ENCODE measurements at places on chromosomes 6 and 20.

DNA sequence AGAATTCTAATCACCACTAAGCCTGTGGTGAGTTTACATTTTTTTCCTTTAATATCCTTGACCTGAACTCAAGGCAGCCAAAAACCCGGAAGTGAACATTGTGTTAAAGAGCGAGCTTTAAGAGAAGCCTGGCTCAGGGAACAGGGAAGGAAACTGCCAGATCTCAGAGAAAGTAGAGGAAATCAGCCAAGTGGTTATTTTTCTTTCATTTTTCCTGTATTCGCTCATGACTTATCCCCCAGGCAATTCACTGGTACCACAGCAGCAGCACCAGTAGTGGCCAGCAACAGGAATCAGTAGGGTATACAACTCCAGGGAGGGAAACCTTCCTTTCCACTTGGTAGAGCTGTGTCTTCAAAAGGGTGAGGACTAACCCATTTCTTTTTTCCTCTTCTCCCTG lies 89.6 kb upstream of the HMGCLL1 start:
- no peak for DNase-seq

DNA sequence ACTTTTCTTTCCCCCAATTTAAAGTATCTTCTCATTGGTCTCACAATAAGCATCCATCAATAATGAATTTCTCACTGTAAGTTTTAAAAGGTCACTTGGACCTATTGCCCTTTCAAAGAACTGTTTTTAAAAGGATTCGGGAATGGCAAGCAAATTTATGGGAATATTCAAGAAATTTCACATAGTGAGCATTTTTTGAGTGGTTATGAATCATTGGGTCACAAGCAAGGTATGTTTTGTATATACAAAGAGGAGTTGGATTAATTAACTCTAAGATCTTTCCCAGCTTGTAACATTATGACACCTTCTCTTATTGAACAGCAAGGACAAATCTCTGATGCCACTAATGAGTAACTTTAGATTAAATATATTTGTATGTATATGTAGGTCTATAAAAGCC lies 165.0 kb downstream of the MOXD1 start:
- peak; percentile 87 for DNase-seq

DNA sequence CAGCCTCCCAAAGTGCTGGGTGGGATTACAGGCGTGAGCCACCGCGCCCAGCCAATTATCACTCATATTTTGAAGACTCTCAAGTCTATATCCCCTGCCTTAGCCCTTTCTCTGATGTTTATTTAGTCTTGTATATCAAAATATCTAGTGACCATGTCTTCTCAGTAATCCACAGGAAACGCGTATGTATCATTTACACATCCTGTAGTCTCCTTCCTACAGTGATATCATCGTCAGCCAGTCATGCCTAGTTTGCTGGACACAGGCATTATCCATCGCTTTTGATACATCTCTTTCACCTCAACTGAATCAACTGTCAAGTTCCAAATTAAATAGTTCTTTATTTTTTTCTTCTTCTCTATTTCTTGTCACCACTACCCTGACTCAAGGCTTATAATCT lies 223.7 kb downstream of the NKAIN2 start:
- no peak for DNase-seq

- no peak for DNase-seq
Measured at GRCh38 chr20:47605673-47606413, 104.2 kb downstream of the NCOA3 start.

DNA sequence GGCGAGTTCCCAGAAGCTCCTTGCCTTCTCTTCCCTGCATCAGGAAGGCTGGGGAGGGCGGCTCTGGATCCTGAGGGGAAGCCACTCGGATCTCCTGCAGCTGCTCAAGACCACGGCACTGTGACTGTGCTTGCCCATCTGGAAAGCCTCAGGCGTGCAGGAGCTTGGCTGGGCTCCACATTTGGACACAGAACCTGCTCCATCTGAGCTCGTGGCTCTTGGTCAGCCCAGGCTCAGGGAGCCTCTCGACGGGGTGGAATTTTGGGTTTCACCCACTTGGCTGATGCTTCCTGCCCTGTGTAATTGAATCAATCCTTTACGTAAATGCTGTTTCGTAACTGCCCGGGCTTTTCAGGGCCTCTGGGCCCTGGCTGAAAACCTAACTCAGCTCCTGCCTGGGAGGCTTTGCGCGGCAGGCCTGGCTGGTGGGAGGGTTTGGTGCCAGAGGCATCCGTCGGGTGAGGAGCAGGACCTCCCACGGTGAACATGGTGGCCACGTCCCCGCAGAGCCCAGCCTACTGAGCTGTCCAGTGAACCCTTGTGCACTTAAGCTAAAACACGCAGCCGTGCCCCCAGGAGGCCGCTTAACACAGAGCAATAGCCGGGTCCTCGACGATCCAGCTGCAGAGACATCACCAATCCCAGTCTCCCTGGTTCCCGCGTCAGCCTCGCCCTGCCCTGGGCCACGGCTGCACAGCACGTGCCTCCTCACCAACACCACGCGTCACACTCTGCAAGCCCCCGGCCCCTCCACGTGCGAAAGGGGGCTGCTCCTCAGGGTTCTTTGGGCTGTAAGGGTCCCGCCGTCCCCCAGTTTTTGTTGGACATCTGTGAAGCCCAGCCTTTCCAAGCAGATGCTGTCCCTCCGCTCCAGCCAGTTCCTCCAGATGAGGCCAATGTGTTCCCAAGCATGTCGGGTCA lies 241.0 kb downstream of the DLL1 start:
- DNase-seq: no peak

DNA sequence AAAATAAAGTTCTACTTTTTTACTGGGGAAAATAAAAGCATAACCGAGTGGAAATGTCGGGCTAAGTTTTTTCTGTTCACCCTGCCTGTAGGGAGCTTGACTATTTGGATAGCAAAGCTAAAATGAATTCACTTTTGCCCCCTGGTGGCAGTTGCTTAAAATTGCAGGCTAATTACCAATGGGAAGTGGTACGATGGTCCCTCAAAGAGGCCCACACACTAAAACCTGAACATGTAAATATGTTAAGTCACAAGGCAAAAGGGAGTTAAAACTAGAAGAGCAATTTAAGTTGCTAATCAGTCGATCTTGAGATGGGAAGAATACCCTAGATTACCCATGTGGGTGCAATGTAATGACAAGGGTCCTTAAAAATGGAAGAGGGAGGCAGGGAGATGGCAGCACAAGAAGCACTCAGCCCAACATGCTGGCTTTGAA lies 916 bp upstream of the SUN5 start:
- no peak for DNase-seq

GRCh38 chr6:1082285-1082935 lies 229.5 kb upstream of the FOXQ1 start:
- DNase-seq: peak; percentile 79

DNA sequence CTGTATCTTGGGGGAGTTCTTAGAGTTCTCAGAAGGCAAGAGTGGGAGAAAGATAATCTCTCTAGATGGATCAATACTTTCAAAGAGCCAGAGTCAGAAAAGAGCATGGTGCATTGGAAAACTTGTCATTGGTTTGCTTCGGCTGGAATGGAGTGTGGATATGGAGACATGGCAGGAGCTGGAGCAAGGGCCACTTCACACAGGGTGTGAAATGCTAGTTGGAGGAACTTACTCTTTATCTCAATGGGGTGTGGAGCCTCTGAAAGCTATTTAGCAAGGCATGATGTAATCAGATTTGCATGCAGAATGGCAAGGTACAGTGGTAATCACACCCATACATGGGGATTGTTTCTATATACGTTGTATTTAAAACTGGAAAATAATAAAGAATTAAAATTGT lies 31.5 kb upstream of the PAQR8 start:
- no peak for DNase-seq

DNA sequence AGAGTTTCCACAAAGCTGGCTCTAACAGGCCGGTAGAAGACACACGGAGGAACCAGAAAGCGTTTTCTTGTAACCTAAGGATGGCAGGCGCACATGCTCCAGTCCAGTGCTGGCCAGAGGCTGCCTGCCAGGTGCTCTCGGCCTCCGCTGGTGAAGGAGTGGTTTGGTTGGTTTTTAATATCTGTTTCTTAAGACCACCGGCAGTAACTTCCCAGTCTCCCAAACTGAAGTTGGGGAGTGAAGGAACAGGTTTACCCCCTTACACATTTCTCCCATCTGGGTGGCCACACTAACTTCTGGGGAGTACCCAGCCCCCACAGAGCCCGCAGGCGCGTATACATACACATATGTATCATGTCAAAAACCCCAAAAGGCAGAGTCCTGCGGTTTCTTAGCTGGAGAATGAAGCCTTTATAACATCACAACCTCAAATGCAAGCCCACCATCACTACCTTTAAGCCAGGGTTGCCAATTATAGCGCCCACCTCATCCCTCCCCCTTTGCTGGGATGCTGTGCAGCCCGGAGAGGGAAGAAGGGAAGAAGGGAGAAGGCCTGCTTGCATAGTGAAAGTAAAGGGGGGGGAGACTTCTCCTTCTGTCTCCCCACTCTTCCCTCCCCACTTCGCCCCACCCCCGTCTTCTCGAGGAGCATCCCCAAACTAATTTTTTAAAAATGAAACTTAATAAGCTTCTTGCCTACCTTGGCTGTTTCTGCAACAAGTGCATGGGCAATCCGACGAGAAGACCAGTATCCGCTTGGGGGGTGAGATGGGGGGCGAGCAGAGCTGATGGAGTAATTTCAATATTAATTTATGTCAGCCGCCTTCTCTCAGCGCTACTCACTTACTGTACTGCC lies 1.0 kb downstream of the TRERF1 start:
- DNase-seq: no peak

DNA sequence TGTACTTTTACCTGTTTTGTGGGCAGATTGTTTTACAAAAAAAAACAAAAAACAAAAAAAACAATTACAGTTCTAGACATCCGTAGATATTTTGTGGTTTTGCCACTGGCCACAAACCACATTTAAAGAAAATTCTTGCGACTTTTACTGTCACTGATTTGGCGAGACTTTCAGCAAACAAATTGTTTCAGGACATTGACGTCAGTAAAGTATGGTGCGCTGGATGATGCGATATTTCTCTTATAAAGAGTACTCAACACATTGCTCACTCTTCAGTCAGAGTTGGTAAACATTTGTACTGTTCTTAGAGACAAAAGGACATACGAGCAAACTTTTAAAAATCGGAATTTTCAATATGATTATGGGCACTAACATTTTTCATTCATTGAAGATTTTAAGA lies 229.8 kb downstream of the HAO1 start:
- DNase-seq: no peak

DNA sequence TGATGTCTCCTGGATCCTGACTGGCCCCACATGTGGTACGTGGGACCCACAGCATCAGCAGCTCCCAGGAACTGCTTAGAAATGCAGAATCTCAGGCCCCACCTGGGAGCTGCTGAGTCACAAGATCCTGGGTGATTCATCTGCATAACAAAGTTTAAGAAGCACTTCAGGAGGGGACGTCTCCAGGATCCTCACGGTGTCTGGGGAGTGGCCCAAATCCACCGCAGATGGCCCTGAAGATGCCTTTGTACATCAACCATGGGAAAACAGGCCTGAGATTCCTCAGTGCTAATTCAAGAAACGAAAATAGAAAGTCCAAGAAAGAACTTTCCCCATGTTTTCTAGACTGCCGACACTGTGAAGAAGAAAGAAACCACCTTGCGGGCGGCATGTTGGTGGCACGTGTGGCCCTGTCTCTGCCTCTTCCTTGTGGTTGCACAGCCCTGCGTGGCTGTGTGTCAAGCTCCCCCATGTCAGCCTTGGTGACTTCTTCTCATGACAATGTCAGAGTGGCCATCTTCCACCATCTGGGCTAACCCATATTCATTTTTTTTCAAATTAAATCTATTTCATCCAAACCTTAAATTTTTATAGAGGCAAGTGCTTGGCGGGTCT lies 26.1 kb downstream of the RRBP1 start:
- DNase-seq: no peak

GRCh38 chr6:111949546-111949945 lies 76.3 kb upstream of the FYN start:
- peak; percentile 19 for DNase-seq

DNA sequence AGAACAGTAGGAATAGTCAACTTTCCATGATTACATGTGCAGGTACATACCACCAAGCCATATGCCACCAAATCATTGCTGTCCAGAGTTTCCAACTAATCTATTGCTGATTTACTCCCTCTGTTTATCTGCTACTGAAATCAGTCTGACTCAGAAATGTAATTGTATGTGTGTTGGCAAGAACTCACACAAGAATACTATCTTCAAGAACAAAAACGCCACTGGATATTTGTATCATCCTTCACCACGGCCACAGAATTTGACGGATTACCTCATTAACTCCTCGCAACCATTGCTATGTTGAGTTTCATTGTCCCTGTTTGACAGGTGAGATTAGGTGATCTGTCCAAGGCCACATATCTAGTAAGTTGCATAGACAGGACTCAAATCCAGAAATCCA lies 159.2 kb downstream of the GMPR start:
- DNase-seq: no peak

DNA sequence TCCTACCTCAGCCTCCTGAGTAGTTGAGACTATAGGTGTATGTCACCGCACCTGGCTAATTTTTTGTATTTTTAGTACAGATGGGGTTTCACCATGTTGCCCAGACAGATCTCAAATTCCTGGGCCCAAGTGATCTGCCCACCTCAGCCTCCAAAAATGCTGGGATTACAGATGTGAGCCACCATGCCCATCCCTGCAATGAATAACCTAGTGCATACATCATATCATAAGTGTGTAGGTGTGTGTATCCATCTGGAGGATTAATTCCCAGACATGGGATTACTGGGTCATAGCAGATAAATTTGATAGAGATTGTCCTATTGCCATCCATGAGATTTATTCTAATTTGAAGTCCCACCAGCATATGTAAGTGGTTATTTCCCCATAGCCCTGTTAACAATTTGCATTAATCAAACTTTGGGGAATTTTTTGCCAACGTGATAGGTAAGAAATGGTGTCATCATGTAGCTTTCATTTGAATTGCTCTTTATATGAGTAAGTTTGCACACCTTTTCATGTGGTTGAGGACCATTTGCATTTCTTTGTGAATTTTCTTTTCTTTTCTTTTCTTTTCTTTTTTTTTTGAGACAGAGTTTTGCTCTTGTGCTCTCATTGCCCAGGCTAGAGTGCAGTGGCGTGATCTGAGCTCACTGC lies 29.9 kb upstream of the BACH2 start:
- no peak for DNase-seq

DNA sequence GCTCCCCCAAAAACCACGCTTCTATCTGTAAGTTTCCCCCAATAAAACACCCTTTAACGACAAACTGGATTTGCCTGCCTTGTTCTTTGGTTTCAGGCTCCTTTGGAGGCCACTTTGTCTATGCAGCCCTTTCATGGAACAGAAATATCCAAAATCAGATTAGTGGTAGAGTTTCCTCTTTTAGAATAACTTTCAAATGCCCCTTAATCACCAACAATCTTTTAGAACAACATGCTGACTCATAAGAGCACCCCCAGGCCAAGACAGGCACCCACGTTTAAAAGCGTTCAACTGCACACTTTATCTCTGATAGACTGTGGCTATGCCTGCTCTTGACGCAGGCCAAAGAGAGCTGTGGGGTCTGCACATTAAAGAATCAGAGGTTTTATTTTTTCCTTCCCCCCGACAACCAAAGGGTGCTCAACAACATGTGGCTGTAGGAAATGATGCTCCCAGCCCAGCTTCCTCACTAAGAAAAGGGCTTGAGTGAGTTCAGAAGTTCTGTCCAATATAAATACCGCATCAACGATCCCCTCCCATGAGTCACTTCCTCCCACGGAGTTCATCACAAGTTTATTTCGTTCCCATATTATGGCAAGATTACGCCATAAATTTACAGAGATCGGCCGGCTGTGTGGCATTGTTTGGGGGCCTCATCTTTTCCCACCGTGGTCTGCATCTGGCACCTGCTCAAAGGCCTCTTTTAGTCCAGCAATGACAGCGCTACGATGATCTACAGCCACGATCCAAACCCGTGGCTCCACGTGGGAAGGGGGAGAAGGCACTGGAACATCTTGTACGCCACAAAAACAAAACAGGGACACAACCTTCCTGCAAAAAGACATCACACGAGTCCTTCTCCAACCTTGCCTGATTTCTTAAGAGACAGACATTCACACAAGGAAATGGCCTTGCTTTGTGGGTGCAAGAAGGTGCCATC lies 88.8 kb upstream of the NFATC2 start:
- DNase-seq: peak; percentile 97
